Activated naive CD8-positive, alpha-beta T cell treated with anti-CD3 and anti-CD28 coated beads, Interleukin-2, amount 50 U/mL, for 16 hours (primary cell): ENCODE measurements at places on chromosomes 1 and 21.

DNA sequence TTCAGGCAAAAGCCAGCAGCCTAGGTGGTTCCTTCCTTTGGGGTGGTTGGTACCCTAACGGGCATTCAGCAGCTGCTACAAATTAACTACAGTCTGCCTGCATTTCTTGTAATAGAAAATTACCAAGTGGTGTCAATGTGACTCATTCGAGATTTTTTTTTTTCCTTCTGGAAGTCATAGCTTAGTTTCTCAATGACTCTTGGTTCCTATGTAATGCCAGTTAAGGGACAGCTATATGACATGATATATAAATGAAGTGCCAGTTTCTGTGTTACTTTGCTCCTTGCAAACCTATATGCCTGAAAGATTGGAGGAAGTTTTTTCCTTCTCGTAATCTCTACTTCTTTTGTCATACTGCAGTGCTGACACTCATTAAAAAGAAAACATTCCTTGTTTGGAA lies 2.6 kb downstream of the MGST3 start:
- DNase-seq = no peak

- DNase-seq = no peak
Observed at GRCh38 chr1:207243442-207244408, 77.8 kb upstream of the CD55 start.

- DNase-seq = no peak
Observed at GRCh38 chr1:162951553-162952315, 90.8 kb upstream of the CCDC190 start.

GRCh38 chr1:14822493-14822892 lies 224.0 kb downstream of the KAZN start:
- no peak for DNase-seq

DNA sequence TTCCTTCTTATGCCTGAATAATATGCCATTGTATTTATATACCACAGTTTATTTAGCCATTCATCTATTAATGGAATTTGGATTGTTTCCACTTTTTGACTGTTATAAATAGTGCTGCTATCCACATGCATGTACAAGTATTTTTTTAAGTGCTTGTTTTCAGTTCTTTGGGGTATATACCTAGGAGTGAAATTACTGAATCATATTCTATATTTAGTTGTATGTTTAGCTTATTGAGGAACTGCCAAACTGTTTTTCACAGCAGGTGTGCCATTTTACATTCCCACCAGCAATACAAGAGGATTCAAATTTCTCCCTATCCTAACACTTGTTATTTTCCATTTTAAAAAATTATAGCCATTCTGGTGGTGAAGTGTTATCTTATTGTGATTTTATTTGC lies 7.6 kb upstream of the HJV start:
- no peak for DNase-seq

- no peak for DNase-seq
Observed at GRCh38 chr21:31660259-31660565, 719 bp downstream of the SOD1 start.
